PC-9 (cell line): ENCODE measurements at places on chromosomes 3 and 15. TPM values are rescaled to one million over a fixed set of nuclear protein-coding genes. Genes with fewer than 3 reads are reported as not detected.

The CNTN3 gene
- total RNA-seq: not detected in 2 replicates

The ISL2 gene
- total RNA-seq: 0.24 and 0.63 TPM in 2 replicates

The ZBTB47 gene
- 8.1 and 9.6 TPM in 2 replicates for total RNA-seq

The ADCY5 gene
- total RNA-seq: 0.24 TPM in 1 of 2 replicates, not detected in the other

The CD96 gene
- total RNA-seq: 0.11 and 0.20 TPM in 2 replicates

The ACSBG1 gene
- 0.48 and 1.2 TPM in 2 replicates for total RNA-seq

The ROBO1 gene
- total RNA-seq: 13.8 and 17.5 TPM in 2 replicates

The DNAJB11 gene
- 53.8 and 71.3 TPM in 2 replicates for total RNA-seq

The CHL1 gene
- not detected in 2 replicates for total RNA-seq

The IMPG2 gene
- total RNA-seq: 0.05 and 0.11 TPM in 2 replicates

The SLC30A4 gene
- total RNA-seq: 2.7 and 3.0 TPM in 2 replicates

The ISLR gene
- total RNA-seq: not detected in 2 replicates

The KLF15 gene
- total RNA-seq: 0.65 and 0.70 TPM in 2 replicates

The SLC12A1 gene
- not detected in 2 replicates for total RNA-seq

The TRH gene
- not detected in 2 replicates for total RNA-seq

The SELENOK gene
- total RNA-seq: 19.9 and 21.9 TPM in 2 replicates

The PLXND1 gene
- total RNA-seq: 44.4 and 50.4 TPM in 2 replicates

The ACKR2 gene
- total RNA-seq: 1.0 and 2.9 TPM in 2 replicates

The FMN1 gene
- 19.6 and 25.8 TPM in 2 replicates for total RNA-seq

The EFCAB12 gene
- 2.0 and 2.2 TPM in 2 replicates for total RNA-seq

The DPPA2 gene
- not detected in 2 replicates for total RNA-seq

The SPINK8 gene
- total RNA-seq: not detected in 2 replicates

The AHSG gene
- not detected in 2 replicates for total RNA-seq

The TGM4 gene
- total RNA-seq: 0.61 and 0.63 TPM in 2 replicates

The CACNA1D gene
- total RNA-seq: not detected in 2 replicates

The RAD51 gene
- 19.8 and 22.5 TPM in 2 replicates for total RNA-seq

The GAP43 gene
- not detected in 2 replicates for total RNA-seq

The PRKCI gene
- total RNA-seq: 85.4 and 104 TPM in 2 replicates

The SLC22A14 gene
- not detected in 2 replicates for total RNA-seq

The C3orf70 gene
- not detected in 2 replicates for total RNA-seq

The NIPA2 gene
- total RNA-seq: 48.4 and 65.6 TPM in 2 replicates

The CADM2 gene
- 0.59 and 0.70 TPM in 2 replicates for total RNA-seq

The CCNB2 gene
- total RNA-seq: 77.1 and 99.2 TPM in 2 replicates

The LOXL1 gene
- 35.8 and 50.7 TPM in 2 replicates for total RNA-seq

The SKOR1 gene
- 0.13 and 0.40 TPM in 2 replicates for total RNA-seq

The ZPLD1 gene
- total RNA-seq: not detected in 2 replicates

The C2CD4B gene
- not detected in 2 replicates for total RNA-seq

The CFAP92 gene
- total RNA-seq: 4.3 and 4.8 TPM in 2 replicates

The ALDH1A2 gene
- total RNA-seq: 3.1 and 4.0 TPM in 2 replicates

The RABL3 gene
- 17.1 and 29.8 TPM in 2 replicates for total RNA-seq

The GOLGA8G gene
- not detected in 2 replicates for total RNA-seq

The SLC9C1 gene
- total RNA-seq: not detected in 2 replicates

The MFAP1 gene
- 22.3 and 26.3 TPM in 2 replicates for total RNA-seq

The A4GNT gene
- not detected in 2 replicates for total RNA-seq

The FAM81A gene
- 7.0 TPM in 2 replicates for total RNA-seq

The IQCH gene
- 7.5 and 8.6 TPM in 2 replicates for total RNA-seq

The SLC12A6 gene
- 27.5 and 28.3 TPM in 2 replicates for total RNA-seq

The SLC28A2 gene
- total RNA-seq: not detected in 2 replicates

The TEX55 gene
- not detected in 2 replicates for total RNA-seq

The PDE8A gene
- 38.8 and 47.3 TPM in 2 replicates for total RNA-seq

The OXTR gene
- total RNA-seq: 3.4 and 6.9 TPM in 2 replicates

The ZNF609 gene
- total RNA-seq: 37.8 and 38.6 TPM in 2 replicates

The COLQ gene
- total RNA-seq: 0.79 TPM in 1 of 2 replicates, not detected in the other
